Neural progenitor cell (in vitro differentiated cells): ENCODE measurements at places on chromosomes 4 and X. TPM values are rescaled to one million over a fixed set of nuclear protein-coding genes. Genes with fewer than 3 reads are reported as not detected.

DNA sequence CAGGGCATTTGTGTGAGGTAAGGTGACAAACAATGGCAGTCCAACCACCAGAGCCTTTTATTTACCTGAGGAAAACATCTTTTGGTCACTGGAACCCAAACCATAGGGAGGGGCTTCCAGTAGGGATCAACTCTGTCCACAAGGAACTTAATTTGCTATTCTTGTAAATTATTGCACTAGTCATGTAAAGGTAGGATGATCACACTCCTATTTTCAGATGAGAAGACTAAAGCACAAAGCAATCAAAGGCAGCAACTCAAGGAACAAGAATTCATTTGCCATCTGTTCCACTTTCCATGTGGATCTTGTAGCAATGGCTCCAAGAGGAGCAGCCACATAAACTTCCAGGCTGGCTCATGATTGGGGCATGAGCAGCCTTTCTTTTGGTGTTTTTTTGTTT lies 35.3 kb downstream of the CD99L2 start:
- no peaks in the 10 kb centered on the region for H3K36me3 ChIP-seq
- DNase-seq, result no peak
- H3K27me3 ChIP-seq, result no peaks in the 10 kb centered on the region
- H3K4me1 ChIP-seq, result no peaks in the 10 kb centered on the region
- H3K4me3 ChIP-seq, result no peak overlapping the region
- H3K27ac ChIP-seq, result no peak overlapping the region

GRCh38 chr4:6591781-6592180 lies 16.8 kb downstream of the MAN2B2 start:
- no peaks in the 10 kb centered on the region for H3K4me1 ChIP-seq
- no peaks in the 10 kb centered on the region for H3K36me3 ChIP-seq
- no peak for DNase-seq
- no peak overlapping the region for H3K27ac ChIP-seq

GRCh38 chr4:72110886-72111285 lies 79.1 kb downstream of the NPFFR2 start:
- no peak for DNase-seq
- H3K27ac ChIP-seq, result no peak overlapping the region
- H3K36me3 ChIP-seq, result no peaks in the 10 kb centered on the region
- no peak overlapping the region for H3K4me3 ChIP-seq
- no peaks in the 10 kb centered on the region for H3K27me3 ChIP-seq
- H3K4me1 ChIP-seq, result no peaks in the 10 kb centered on the region

Gene IL1RAPL1
- total RNA-seq, result 10.7 and 13.4 TPM in 2 replicates

GRCh38 chrX:118968031-118968430 lies 6.4 kb upstream of the LONRF3 start:
- DNase-seq, result no peak
- H3K27me3 ChIP-seq, result peaks cover 58% of the 10 kb centered on the region
- H3K4me3 ChIP-seq, result no peak overlapping the region
- no peaks in the 10 kb centered on the region for H3K36me3 ChIP-seq

- no peaks in the 10 kb centered on the region for H3K36me3 ChIP-seq
- H3K27ac ChIP-seq, result no peak overlapping the region
- no peaks in the 10 kb centered on the region for H3K27me3 ChIP-seq
- no peak for DNase-seq
- H3K4me1 ChIP-seq, result peaks cover 30% of the 10 kb centered on the region
Measured at GRCh38 chr4:142406499-142406835, 439.6 kb downstream of the INPP4B start.
